ENCODE measurements at places on chromosomes 5 and 9.

- DNase-seq, result no peak
These were observed 146.6 kb upstream of the SLC24A2 start for GRCh38 chr9:19935422-19935821.

DNA sequence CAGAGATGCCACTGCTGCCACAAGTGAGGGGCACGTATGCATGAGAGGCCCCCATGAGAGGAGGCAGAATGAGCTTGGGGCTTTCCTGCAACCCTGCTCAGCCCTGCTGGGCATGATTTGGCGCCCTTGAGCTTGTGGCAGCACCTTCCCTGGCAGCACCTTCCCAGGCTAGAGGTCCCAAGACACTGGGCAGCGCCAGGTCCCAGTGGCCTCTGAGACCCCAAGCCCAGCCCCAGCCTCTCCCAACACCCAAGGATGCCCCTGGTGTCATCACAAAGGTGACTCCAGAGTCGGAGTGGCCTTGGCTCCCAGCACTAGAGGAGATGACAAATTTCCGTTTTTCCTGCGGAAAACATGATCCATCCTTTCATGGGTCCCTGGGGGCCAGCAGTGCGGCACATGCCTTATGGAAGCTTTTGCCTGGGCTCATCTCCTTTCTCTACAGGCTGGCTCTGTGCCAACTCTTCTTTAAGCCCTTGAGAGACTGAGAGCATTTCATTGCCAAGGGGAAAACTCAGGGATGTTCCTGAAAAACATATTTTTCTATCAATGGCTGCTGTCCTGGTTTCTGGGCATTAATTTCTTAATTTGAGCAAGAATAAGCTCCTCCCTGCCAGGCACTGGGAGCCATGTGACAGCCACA lies 77.1 kb upstream of the ADAMTS2 start:
- DNase-seq, result no peak

DNA sequence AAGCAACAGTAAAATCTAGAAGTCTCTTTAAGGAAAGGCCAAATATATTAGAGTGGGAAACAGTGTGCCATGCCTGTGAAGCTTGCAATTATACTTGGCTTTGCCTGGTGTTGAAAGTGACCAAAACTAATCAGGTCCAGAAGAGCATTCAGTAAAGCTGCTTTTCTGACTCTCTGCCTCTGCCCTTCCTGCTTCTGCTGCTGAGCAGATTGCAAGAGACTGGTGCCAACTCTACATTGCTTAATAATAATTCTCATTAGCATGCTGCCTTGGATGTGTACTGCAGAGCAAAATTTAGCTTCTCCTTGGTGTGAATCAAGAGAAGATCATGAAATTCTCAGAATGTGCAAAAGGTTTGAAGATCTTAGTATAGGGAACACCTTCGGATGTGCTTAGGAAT lies 120.4 kb upstream of the RFX3 start:
- no peak for DNase-seq

DNA sequence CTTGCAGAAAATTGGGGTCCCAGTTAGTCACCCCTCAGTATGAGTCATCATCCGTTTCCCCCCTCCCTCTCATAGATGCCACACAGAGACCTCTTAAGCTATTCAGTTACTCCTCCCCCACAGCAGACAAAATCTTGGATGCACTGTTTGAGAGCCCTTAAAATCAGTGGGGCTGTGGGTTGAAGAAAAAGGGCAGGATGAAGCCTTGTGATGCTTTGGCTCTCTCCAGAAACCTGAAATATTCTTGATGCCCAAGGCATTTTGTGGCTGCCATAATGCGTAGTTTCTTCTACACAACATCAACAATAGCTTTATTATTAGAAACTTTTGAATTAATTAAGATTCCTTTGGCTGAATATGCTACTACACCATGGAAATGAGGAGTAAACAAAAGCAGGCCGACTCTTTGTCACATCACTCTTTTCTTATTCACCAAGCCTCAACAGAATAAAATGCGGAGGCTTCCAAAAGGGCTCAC lies 133.8 kb downstream of the MRPS30 start:
- no peak for DNase-seq

DNA sequence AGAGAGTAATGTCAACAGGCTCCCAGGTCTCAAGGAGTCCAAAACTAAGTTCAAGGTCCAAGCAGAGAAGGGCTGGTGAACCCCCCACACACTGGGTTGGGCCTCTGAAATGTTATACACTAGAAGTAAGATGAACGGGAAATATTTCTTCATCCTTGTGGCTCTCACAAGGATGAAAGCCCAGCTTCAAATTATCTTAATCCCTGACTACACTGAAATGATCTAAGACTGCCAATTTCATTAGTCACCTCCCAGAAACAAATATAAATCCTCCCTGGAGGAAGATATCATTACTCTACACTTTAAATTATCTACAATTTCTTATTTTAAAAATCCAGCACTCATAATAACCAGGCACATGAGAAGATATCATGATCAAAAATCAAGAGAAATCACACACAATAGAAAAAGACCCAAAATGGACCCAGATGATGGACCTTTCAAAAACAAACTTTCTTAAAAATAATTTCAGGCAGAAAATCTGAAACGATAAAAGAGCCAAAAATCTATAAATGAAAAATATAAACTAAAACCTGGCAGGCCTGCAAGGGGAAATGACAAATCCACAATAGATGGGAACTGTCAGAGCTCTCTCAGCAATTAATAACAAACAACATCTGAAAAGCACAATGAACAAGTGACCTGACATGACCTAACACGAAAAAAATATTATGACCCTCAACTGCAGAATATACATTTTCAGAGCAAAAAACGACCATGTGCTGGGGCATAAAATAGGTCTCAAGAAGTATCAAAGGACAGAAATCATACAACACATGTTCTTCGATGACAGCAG lies 117.4 kb downstream of the GPR21 start:
- DNase-seq, result no peak

DNA sequence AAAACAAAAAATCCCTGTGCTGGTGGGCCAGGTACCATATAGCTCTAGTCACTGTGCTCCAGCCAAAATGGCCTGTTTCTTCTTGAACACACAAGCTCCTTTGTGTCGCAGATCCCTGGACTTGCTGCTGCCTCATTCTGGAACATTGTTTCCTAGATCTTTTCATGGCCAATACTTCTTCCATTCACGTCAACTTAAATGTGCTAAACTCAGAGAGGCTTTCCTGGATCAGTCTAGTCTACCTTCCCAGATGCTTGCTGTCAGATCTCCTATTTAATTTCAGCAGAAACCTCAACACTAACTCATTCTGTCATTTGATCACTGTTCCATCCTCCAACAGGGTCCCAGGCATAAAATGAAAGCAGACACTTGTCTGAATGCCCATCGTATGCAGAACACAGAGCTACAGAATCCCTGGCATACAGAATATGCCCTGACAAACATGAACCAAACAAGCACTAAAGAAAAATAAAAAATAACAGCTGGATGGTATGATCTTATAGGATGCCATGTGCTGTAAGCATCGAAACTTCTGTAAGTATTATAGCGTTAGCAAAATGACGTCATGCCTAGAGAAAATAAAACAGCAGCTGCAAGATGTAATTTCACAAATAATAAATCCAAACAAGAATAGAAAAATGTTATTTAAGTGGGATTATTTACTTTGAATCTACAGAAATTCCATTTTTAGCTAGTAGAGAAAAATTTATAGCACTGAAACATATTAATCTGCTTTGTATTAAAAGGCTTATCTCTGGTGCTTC lies 403.7 kb upstream of the DAP start:
- DNase-seq, result no peak

- no peak for DNase-seq
These were observed 80.2 kb downstream of the PLAC8L1 start for GRCh38 chr5:146025114-146025680.

GRCh38 chr9:107093365-107094060 lies 189.6 kb upstream of the RAD23B start:
- DNase-seq, result no peak

DNA sequence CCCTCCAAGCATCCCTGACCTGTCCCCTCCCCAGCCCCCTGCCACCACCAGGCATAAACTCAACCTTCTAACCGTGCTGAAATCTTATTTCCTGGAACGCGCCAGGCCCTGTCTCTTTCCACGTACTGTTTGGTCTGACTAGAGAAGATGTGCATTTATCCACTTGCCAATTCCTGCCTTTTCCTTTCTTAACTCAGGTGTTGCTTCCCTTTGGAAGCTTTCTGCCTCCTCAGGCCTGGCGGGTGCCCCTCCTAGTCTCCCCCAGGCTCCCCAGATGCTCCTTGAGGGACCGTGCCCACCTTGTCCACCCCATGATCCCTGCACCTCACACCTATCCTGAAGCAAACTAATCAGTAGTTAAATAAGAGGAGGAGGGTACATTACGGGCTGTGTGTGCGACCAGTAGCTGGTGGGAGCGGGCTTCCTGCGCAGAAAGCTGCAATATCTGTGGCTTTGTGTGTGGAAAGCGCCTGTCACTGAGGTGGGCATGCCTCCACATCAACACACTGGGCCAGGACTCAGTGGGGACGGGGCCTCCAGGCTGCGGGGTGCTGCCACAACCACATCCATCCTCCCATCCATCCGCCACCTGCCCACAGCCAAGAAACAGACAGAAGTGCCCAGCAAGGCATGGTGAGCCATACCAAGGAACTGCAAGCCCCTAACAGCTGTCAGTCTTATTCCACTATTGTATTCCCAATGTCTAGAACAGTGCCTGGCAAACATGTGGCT lies 73.5 kb downstream of the COL23A1 start:
- no peak for DNase-seq

DNA sequence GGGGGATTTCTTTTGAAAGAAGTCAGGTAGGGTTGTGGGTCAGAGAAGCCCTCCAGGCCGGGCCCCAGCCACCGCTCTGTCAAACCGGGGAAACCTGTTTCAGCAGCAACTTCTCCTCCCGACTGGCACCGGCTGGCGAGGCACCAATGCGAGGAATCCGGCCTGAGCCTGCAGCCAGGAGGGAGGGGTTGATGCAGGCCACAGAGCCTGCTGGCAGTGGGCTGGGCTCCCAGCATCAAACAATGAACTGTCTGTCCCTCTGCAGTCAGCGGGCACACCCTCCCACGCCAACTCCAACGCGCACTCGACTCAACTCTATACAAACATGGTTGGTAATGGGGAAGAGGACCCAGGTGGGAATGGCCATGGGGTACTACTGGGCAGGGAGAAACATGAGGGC lies 12.1 kb downstream of the PCDH1 start:
- no peak for DNase-seq

DNA sequence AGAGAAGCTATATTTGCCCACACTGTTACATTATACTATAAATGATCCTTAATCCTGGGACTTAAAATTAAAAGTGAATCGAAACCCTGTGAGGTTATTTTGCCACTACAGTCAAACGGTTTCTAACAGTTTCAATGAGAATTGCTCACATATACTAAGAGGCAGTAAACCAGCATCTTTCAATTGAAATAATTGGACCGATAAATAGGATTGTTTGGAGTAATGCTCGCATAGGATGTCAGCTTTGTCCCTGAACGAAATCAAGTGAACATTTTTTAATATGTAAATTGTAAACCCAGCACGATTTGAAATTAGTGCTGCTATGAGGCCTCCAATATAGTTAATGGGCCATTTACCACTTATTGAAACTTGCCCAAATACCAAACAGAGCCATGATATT lies 60.5 kb downstream of the ELAVL2 start:
- DNase-seq, result no peak

GRCh38 chr5:52626312-52626711 lies 161.4 kb upstream of the ITGA1 start:
- no peak for DNase-seq

GRCh38 chr5:5158472-5158895 lies 18.4 kb downstream of the ADAMTS16 start:
- no peak for DNase-seq

- DNase-seq, result no peak
These were observed 628 bp downstream of the ATOSB start for GRCh38 chr9:35114840-35115628.

DNA sequence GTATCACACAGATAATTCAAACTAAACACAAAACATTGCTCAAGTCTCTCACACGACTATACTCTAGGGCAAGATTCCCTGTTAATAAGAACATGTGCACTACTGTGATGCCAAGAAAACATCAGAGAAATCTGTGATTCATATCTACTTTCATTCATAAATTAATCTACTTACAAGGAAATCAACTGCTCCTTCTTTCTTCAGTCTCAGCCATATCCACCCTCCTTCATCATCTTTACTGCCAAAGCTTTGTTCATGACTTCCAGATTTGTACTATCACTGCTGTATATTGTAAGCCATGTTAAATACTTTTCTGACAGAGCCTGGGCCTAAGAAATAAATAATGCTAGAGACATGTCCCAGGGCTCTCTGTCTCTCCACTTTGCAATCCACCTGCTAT lies 35.1 kb downstream of the CTNNAL1 start:
- DNase-seq, result no peak

DNA sequence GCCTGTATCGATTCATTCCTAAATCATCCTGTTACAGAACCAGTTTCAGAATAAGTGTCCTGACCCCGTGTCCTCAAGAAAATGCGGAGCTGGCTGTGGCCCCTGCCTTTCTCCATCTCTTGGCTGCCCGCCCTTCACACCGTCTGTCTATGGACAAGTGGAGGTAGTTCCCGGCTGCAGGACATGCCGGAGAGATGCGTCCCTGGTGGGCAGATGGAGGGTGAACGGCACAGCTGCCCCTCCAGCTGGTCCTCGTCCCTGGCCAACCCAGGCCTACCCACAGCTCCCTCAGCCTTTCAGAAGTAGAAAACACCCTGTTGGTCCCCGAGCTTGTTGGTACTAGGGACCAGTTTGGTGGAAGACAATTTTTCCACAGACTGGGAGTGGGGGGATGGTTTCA lies 14.8 kb upstream of the EXOC3 start:
- no peak for DNase-seq

DNA sequence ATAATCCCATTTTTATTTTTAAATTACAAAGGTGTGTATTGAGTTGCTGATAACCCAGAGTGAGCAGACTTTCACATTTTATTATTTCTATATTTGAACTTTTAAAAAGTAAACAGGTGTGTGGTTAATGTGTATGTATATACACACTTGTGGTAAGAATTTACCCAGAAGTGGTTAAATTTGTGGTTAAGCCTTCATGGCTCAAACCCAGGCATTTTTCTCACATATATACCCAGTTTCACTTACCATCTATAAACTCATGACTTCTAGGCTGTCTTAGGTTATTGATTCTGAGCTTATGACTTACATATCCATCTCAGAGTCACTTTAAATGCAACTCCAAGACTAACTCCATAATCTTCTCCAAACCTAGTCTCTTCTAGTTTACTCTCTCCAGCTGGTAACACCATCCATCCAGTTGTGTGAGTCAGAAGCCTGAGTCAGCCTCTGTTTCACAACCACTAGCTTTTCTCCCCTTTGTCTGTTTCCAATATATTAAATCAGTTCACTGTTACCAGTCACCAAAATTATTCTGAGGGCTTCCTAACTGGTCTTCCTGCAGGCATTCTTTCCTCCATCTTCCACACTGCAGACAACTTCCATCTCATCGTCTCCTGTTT lies 20.2 kb downstream of the ZBED3 start:
- DNase-seq, result no peak

DNA sequence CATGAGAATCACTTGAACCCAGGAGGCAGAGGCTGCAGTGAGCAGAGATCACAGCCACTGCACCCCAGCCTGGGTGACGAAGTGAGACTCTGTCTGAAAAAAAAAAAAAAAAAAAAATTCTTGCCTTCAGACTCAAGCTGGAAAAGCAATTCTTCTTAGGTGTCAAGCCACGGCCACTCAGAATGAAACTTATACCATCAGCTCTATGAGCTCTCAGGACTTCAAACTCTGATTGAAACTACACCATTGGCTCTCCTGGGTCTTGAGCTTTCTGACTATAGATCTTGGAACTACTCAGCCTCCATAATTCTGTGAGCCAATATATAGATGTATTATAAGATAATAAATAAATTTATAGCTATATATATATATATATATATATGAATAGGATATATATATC lies 12.9 kb upstream of the FGF10 start:
- no peak for DNase-seq

GRCh38 chr5:32217886-32218396 lies 43.8 kb upstream of the GOLPH3 start:
- DNase-seq, result no peak

All from activated CD4-positive, alpha-beta T cell treated with anti-CD3 and anti-CD28 coated beads, Interleukin-2, amount 50 U/mL, for 4 hours (primary cell).